H1 (cell line): ENCODE measurements at places on chromosomes 2 and 18. TPM values are rescaled to one million over a fixed set of nuclear protein-coding genes. Genes with fewer than 3 reads are reported as not detected.

DNA sequence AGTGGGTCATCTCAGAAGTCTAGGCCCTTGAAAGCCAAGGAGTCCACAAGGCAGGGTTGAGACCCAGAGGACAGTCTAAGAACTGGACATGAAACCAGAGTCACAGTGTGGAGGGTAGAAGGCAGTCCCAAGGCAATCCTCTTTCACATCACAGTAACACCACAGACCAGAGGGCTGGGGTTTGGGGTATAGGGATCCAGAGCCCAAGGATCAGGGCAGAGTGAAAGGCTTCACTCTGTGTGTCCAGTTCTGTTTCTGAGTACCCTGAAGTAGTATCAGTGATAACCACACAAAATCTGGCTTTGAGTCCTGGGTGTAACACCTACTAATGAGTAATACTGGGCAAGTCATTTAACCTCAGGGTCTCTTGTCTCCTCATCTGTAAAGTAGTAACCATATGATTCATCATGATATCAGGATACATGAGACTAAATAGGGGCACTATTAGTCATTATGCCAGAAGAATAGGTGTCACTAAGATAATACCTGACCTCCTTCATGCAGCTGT is 91.0 kb downstream of the ICA1L start:
- DNase-seq: no peak

GRCh38 chr2:70733646-70734180 is 34.3 kb downstream of the ADD2 start:
- no peak for DNase-seq

The SLC14A1 gene
- total RNA-seq: not detected in 2 replicates

GRCh38 chr18:74155276-74155675 is 7.0 kb downstream of the TIMM21 start:
- no peak for DNase-seq

DNA sequence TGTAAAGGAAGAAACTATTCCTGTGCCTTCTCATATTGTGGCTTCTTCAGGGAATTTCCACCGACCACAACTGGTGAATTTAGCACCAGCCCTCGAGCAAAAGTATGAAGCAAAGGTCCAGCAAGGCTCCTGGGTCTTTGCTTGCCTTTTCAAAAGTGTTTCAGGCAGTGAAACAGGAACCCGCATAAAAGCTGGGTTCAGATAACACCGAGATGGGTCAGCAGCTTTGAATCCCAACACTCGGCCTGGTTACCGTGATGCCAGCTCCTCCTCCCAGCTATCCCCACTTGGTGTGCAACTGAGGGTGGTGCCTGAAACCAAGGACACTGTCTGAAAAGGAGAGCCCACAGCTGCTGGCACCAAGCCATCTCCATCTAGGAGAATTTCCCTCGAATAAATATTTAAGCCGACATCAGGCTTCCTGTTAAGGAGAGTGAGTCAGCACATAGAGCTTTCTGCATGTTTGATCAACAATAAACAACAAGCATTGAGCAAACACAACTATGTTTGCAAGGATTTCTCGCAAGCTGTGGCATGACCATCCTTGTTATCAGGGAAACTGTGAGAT is 69.5 kb downstream of the ANTXR1 start:
- no peak for DNase-seq

DNA sequence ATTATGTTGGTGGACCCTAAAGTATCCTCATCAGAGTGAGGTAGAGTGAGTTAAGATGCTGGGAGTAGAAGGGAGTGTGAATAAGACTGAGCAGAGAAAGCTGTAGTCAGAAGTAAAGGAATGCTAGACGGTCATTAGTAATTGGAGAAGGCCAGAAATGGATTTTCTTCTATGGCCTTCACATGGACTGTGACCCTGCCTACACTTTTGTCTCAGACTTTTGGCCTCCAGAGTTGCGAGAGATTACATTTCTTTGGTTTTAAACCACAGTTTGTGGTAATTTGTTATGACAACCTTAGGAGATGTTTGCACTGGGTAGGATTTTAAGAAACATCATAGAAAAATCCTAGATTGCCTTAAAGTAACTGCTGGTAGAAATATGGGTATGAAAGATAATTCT is 1267.7 kb upstream of the TMEFF2 start:
- no peak for DNase-seq

The RAB27B gene
- 0.33 and 0.60 TPM in 2 replicates for total RNA-seq
